ENCODE measurements at places on chromosomes 16 and 17.

DNA sequence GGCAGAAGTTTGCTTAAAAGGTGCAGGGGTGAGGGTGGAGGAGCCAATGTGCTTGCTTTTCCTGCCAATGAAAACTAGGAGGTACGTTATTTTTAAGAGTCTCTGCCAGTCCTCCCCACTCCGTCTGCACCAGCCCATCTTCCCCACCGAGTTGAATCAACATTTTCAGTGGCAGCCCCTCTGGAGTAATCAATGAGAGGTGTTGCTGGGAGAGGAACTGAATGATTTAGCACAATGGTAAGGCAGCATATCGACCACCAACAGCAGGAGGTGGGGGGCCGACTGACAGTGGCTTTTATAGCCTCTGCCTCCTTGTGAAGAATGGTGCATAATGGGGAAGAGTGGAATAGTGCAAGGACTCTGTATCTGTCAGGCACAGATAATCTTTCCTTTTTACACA is 1465.0 kb upstream of the GOT2 start:
- DNase-seq: no peak

GRCh38 chr17:31313982-31314781 is at the start of gene EVI2B:
TSS of gene EVI2B (minus strand) at chr17:31314054. CDS start at chr17:31305609, 8,445 bp downstream.
- DNase-seq: peak; percentile 86

- peak; percentile 57 for DNase-seq
Measured at GRCh38 chr17:64496348-64496785, 487 bp downstream of the POLG2 start.

DNA sequence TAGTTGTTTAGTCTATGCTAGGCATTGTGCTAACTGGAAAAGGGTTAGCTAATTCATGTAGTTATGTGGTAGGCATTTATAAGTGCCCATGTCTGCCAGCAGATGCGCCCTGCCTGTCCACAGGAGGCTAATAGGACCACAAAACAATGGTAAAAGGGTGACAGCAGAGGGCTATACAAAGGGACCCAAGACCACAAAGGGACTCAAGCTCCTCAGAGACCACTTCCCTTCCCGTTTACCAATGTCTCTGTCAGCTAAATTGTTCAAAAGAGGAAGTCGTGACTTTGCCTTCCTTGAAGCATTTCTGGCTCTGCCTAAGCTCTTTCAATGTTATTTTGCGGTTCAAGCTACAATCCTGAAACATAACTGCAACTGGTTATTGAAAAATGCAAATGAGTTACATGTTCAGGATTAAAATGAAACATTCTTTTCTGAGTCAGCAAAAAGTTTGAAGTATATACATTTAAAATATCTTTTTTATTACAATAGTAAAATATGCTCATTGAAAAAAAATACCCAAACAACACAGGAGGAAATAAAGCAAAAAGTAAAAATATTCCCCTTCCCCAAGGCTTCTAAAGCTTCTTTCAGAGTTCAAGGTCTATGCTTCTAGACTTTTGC is 149.2 kb downstream of the MAF start:
- DNase-seq: peak; percentile 1

- DNase-seq: no peak
Measured at GRCh38 chr16:68417711-68418301, 30.5 kb downstream of the SMPD3 start.

DNA sequence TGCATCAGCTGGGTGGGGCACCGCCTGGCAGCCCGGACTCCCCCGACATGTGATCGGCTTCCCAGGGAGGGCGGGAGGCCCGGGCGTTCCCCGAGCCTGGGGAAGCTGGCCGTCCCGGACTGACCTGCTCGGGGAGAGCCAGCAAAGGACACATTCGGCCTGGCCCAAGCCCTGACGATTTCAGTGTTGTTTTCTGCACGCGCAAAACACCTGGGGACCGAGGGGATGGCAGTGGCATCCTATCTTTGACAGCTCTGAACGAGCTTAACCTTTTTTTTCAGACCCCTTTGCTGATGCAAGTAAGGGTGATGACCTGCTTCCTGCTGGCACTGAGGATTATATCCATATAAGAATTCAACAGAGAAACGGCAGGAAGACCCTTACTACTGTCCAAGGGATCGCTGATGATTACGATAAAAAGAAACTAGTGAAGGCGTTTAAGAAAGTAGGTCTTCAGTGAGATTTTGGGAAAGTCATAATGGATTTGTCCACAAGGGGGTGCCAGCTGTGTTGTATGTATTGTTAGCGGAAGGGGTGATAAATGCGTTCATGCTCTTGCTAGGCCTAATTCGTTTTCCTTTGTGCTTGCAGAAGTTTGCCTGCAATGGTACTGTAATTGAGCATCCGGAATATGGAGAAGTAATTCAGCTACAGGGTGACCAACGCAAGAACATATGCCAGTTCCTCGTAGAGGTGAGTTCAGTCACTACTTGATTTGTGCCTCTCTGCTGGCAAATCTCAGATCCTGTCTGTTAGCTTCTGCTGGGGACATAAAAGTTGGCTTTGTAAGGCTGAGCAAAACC is 1.0 kb downstream of the EIF1 start:
- DNase-seq: peak; percentile 74

GRCh38 chr17:78027121-78027520 is 68.6 kb downstream of the TNRC6C start:
- no peak for DNase-seq

- no peak for DNase-seq
Measured at GRCh38 chr17:57044976-57045867, 39.8 kb upstream of the AKAP1 start.

GRCh38 chr17:33113991-33114370 is 122.3 kb downstream of the SPACA3 start:
- no peak for DNase-seq

GRCh38 chr17:1471911-1472821 is 16.1 kb upstream of the CRK start:
- DNase-seq: no peak

DNA sequence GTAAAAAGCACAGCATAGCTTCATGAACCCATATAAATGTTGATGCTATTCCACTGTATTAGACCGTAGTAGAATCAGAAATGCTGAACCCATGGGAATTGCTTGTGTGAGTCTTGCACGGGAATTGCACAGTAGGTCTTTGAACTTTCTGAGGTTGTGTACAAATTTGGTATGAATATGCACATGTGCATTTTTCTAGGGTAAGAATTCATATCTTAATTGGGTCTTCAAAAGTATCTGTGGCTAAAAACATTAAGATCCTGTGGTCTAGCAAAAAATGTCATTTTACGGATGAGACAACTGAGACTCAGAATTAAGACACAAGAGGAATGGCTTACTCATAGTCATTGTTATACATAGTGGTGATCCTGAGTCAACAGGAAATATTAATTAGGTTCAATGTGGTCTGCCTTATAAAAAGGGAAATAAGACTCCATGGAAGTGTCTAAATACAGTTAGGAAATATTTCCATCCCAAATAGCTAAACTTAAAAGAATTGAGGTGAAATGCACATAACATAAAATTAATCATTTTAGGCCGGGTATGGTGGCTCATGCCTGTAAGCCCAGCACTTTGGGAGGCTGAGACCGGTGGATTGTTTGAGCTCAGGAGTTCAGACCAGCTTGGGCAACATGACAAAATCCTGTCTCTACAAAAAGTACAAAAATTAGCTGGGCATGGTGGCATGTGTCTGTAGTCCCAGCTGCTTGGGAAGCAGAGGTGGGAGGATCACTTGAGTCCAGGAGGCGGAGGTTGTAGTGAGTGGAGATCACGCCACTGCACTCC is 22.8 kb downstream of the TAOK1 start:
- DNase-seq: peak; percentile 54

GRCh38 chr16:11049396-11050059 is 105.2 kb downstream of the CLEC16A start:
- DNase-seq: no peak

DNA sequence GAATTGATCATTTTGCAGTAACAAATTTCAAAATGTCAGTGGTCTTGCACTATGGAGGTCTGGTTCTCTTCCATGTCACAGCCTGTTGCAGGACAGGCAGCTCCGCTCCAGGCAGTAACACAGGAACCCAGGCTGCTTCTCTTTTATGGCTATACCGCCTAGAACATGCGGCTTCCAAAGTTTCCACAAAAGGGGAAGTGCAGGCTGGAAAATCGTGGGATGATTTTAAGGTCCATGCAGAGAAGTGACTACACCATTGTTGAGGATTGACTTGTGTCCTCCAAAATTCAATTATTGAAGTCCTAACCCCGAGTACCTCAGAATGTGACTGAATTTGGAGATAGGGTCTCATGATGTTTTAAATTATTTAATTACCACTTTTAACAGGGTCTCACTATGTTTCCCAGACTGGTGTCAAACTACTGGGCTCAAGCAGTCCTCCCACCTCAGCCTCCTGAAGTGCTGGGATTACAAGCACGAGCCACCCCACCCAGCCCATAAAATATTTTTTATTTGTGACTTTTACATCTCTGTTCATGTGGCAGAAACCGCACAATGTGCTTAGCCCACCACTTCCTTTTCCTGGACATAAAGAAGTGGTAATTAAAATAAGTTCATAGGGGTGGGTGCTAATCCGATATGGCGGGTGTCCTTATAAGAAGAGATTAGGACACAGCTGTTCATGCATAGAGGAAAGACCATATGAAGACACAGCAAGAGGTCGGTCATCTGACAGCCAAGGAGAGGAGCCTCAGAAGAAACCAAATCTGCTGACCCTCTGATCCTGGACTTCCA is 279.2 kb upstream of the RPL38 start:
- no peak for DNase-seq

- DNase-seq: no peak
Measured at GRCh38 chr16:85668676-85669424, 19.9 kb downstream of the GINS2 start.

DNA sequence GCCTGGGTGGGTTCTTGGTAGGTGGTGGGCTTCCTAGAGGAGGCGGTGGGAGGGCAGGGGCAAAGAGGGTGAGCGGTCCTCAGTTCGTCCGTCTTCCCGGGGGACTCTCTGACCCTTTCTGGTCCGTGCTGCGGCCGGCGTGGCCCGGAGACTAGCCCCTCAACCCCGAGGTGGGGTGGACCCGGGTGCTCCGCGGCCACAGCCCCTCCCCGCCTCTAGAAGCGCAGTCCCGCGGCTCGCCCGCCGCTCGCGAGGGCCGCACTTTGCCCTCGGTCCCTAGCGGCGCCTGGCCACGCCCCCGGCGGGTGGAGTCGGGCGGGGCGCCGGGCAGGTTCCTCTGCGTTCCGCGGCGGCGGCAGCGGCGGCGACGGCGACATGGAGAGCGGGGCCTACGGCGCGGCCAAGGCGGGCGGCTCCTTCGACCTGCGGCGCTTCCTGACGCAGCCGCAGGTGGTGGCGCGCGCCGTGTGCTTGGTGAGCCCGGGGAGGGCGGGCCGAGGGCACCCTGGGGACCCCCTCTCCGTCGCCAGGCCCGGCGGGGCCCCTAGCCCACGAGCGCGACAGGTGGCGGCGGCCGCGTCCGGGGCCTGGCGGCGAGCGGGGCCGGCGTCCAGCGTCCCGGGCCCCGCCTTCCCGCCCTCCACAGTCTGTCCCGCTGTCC is at the start of gene SYNGR2:
Gene SYNGR2, plus strand, starts transcription at position 340 of the 661 bp plus-strand sequence. Its CDS starts 36 bp downstream, at position 376.
- DNase-seq: peak; percentile 86

DNA sequence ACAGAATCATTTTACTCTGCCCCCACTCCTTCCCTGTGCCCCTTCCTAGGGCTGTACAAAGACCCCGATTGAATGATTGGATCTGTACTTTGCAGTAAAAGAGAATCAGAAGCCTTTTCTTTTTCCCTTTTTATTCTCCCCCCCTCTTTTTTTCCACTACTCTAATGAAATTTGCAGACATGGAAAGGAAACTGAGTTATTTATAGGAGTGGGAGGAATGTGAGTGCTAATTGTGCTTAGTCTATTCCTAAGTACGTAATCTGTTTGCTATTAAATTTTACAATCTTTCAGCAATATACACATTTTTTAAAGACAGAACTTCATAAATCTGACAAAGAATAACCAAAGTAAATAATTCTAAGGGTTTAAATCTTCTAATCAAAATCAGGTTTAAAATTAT is 314.3 kb downstream of the MAP2K6 start:
- no peak for DNase-seq

- DNase-seq: peak; percentile 64
Measured at GRCh38 chr17:19306160-19307111, 56.1 kb downstream of the B9D1 start.

DNA sequence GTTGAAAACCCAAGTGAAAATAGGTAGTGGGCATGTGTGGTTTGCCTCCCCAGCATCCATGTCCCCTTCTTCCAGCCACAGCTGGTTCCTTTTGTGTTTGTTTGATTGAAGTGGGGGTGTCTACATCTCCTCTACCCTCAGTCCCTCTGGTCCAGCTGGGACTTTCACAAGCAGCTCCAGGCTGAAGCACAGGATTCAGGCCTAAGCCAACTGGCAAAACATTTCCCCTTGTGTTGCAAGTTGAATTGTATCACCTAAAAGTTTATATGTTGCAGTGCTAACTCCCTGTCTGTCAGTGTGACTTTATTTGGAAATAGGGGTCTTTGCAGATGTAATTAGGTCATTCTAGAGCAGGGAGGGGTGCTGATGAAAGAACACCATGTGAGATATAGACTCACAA is 205.9 kb upstream of the ASIC2 start:
- DNase-seq: no peak

- DNase-seq: no peak
Measured at GRCh38 chr16:67773569-67774456, 32.5 kb downstream of the RANBP10 start.

DNA sequence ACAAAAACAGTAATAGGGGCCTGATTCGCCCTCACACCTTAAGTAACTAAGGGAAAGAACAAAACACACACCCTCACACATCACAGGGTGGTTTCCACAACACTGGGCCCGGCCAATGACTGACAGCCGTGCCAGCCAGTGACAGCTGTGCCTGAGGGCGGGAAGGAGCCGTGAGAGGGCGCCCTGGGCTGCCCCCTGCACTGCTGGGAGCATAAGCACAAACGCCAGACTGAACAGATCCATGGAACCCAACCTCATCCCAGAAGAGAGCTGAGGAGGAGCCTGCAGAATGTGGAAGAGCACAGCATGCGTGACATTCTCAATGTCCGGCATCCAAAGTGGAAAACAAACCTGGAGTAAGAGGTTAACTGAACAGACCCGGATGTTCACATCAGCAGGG is 16.0 kb downstream of the CSNK1D start:
- DNase-seq: no peak

GRCh38 chr17:28086519-28086918 is 44.0 kb downstream of the NLK start:
- DNase-seq: no peak

DNA sequence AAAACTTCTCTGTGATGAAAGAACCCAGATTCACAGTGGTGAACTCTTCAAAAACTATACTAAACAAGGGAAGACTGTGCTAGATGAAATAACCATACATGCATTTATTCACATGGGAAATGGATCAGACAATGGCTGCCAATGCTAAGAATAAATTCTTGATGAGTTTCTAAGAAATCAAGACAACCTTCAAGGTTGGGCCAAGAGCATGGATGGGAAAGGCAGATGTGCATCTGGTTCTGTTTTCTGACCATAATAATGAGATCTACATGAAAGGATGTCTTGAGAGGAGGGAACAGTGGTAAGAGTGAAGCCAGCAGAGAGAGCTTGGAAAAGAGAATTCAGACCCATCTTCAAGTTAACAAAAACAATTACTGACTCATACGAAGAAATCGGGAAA is 31.4 kb downstream of the ANKRD11 start:
- no peak for DNase-seq
